ENCODE measurements at places on chromosomes 11 and 22.

DNA sequence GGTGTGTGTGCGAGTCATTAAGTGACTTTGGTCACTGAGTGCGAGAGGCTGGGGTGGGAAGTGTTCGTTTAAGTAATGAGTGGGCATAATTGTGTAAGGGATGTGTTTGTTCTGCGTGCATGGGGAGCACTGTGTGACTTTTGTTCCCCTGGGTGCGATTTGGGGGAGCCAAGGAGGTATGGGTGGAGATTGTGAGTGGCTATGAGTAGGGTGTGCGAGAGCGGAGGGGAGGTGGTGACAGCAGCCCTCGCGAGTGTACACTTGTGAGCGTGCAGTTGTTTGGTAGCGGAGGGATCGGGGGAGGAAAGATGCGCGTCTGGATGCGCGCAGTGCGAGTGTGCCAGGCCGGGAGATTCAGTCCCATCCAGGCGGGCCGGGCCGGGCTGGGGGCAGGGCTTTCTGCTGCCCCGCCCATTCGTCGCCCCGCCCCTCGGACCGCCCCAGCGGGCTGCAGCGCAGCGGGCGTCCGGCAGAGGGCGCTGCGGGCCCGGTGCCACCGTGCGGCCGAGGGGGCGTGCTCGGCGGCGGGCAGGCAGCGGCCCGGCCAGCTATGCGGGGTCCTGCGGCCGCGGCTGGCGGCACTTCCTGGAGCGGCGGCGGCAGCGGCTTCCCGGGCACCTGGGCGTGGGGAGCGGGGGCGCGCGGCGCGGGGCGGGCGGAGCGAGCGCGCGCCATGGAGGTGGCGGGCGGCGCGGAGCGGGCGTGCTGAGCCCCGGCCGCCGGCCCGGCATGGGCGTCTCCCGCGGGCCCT, at the start of gene DGKZ:
TSS of gene DGKZ (plus strand) at position 578 of the 751 bp plus-strand sequence. CDS start 197 bp downstream, outside the sequence.
- peak; percentile 79 for DNase-seq

GRCh38 chr11:78420796-78421209, 3.2 kb upstream of the GAB2 start:
- DNase-seq: no peak

DNA sequence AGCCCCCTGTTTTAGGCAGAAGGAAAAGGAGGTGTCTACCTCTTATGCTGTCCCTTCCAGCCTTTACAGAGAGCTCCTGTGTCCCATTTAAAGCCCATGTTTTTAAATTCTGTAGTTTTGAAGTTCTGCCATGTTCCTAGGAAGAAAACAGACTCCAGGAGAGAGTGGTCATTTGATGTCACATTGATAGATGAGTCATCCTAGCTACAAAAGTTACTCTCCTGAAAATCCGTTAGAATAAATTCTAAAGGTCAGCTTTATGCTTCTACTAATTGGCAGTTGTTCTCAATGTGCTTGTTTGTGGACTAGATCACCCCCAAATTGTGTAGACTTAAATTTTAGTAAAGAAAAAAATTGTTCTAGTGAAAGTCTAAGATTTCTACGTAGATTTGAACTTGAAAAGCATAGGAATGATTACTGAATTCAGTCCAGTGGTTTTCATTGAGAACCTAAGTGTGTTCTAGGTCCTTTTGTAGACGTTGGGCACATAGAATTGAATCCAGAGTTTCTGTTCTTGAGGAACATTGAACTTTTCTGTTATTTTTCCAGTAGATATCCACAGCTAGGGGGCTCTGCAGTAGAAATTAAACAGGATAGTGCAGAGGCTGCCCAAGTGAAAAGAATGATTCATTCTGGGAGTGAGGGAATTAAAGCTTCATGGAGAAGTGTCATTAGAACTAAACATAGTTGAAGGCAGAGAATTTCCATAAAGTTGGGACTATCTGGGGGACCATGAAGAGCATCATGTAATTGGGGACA, 140.6 kb upstream of the RASSF10 start:
- peak; percentile 56 for DNase-seq

- no peak for DNase-seq
Observed at GRCh38 chr11:122337704-122338103, 221.7 kb upstream of the BLID start.

GRCh38 chr11:72522186-72522585, 87.9 kb upstream of the CLPB start:
- DNase-seq: no peak

- no peak for DNase-seq
Observed at GRCh38 chr11:82996966-82997606, 74.6 kb downstream of the RAB30 start.

DNA sequence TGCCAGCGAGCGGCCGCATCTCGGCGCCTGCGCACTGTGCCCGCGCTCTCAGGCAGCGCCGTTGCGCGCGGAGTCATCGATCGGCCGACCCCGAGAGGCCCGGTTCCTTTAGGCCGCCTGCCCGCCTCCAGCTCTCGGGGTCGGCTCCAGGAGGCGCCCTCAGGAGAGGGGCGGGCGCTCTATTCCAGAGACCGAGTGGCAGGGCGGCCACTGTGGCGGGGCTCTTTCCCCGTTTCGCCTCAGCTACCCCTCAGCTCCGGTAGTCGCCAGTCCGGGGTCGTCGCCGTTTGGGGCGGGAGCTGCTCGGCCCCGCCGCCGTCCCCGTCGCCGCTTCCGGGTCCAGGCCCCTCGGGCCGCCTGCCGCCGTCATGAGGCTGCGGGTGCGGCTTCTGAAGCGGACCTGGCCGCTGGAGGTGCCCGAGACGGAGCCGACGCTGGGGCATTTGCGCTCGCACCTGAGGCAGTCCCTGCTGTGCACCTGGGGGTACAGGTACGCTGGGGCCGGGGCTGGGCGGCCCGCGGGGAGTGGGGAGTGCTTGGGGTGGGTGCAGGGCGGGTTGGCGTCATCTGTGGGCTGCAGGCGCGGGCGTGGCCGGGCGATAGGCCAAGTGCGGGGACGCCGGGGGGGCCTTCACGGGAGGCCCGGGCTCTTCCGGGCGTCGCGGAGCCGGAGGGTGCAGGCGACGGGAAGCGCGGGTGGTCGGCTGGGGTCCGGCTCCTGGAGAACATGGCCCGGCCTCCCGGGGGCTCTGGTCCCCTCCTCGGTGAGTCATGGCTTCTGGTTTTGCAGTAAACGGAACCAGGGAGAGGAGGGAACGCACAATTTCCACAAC, at the start of gene FBXO7:
TSS of gene FBXO7 (plus strand) at position 177 of the 833 bp plus-strand sequence. CDS start at position 369, 192 bp downstream.
- DNase-seq: peak; percentile 93

DNA sequence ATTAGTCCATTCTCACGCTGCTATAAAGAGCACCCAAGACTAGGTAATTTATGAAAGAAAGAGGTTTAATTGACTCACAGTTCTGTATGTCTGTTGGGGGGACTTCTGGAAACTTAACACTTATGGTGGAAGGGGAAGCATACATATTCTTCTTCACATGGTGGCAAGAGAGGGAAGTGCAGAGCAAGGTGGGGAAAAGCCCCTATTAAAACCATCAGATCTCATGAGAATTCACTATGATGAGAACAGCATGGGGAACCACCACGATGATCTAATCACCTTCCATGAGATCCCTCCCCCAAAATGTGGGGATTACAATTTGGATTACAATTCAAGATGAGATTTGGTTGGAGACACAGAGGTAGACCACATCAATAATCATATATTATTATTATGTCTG, 25.7 kb downstream of the CEP57 start:
- DNase-seq: no peak

Measured in SK-MEL-5 (cell line).